ENCODE measurements at places on chromosomes 1 and 21. TPM values are rescaled to one million over a fixed set of nuclear protein-coding genes. Genes with fewer than 3 reads are reported as not detected.

RSPO1 gene
- total RNA-seq = 0.74 TPM

CA14 gene
- not detected for total RNA-seq

RIPK4 gene
- under 0.01 TPM for total RNA-seq

PLA2G2F gene
- total RNA-seq = not detected

TNFRSF4 gene
- total RNA-seq = 0.14 TPM

EXTL1 gene
- total RNA-seq = 0.09 TPM

FCRL1 gene
- not detected for total RNA-seq

CEP104 gene
- total RNA-seq = 24.8 TPM

ZNF695 gene
- total RNA-seq = 0.71 TPM

ANGPTL1 gene
- 8.8 TPM for total RNA-seq

VWA5B1 gene
- total RNA-seq = not detected

TIAM1 gene
- 0.37 TPM for total RNA-seq

FCRL5 gene
- not detected for total RNA-seq

SLC2A5 gene
- 10.7 TPM for total RNA-seq

ANGPTL7 gene
- total RNA-seq = 0.28 TPM

EDARADD gene
- total RNA-seq = 0.09 TPM

S100A14 gene
- total RNA-seq = 0.28 TPM

C1QTNF12 gene
- 0.83 TPM for total RNA-seq

SH2D1B gene
- total RNA-seq = not detected

TSPEAR gene
- total RNA-seq = not detected

LAMC2 gene
- total RNA-seq = 8.5 TPM

VSIG8 gene
- total RNA-seq = not detected

ARTN gene
- total RNA-seq = 0.18 TPM

SASS6 gene
- total RNA-seq = 1.4 TPM

RGS18 gene
- 0.43 TPM for total RNA-seq

FCRL6 gene
- not detected for total RNA-seq

OR2T35 gene
- total RNA-seq = not detected

PYHIN1 gene
- total RNA-seq = not detected

TEDDM1 gene
- total RNA-seq = not detected

LRRC38 gene
- total RNA-seq = 0.28 TPM

DNASE2B gene
- total RNA-seq = not detected

PRELP gene
- 0.37 TPM for total RNA-seq

MIER1 gene
- total RNA-seq = 21.9 TPM

FMOD gene
- 60.8 TPM for total RNA-seq

AK2 gene
- total RNA-seq = 93.1 TPM

HCN3 gene
- 1.0 TPM for total RNA-seq

ZNF670 gene
- 1.4 TPM for total RNA-seq

TTC22 gene
- total RNA-seq = not detected

KRTAP19-1 gene
- not detected for total RNA-seq

CHAF1B gene
- 0.55 TPM for total RNA-seq

FLG2 gene
- not detected for total RNA-seq

NTRK1 gene
- total RNA-seq = not detected

AMY2A gene
- not detected for total RNA-seq

MARK1 gene
- 0.14 TPM for total RNA-seq

CENPF gene
- 4.7 TPM for total RNA-seq

CD164L2 gene
- not detected for total RNA-seq

CIART gene
- total RNA-seq = 3.0 TPM

LCE2C gene
- not detected for total RNA-seq

FAM163A gene
- total RNA-seq = under 0.01 TPM

KAZN gene
- total RNA-seq = 3.3 TPM

LEFTY2 gene
- total RNA-seq = not detected

FMO2 gene
- total RNA-seq = 0.28 TPM

MANEAL gene
- 0.28 TPM for total RNA-seq

CHODL gene
- total RNA-seq = not detected

ANKRD45 gene
- total RNA-seq = 0.14 TPM

All from smooth muscle cell of bladder (primary cell).